ENCODE measurements at places on chromosomes 11 and 22.

GRCh38 chr11:832529-833113, at the start of gene CD151:
Gene CD151, plus strand, starts transcription at chr11:832952. Its CDS starts 3,118 bp downstream, at chr11:836070.
- DNase-seq, result peak; percentile 28

- no peak for DNase-seq
Observed at GRCh38 chr11:46069595-46069994, 51.7 kb downstream of the PHF21A start.

DNA sequence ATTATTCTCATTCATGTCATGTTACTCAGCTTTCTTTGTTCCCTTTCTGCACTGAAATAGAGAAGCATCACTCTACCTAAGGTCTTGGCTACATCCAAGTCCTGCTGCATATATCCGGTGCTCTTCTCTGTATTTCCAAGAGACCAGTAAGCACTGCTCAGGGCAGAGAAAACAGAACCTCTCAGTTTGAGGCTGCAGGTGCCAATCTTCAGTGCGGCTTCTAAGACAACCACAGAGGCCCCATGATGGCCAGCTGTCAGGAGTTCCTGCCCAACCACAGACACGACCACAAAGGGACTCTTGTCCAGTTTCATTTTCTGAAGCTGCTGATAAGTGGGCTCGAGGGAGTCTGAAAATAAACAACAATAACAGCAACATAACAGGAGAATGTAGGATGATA, 378.4 kb upstream of the PITPNB start:
- DNase-seq, result no peak

DNA sequence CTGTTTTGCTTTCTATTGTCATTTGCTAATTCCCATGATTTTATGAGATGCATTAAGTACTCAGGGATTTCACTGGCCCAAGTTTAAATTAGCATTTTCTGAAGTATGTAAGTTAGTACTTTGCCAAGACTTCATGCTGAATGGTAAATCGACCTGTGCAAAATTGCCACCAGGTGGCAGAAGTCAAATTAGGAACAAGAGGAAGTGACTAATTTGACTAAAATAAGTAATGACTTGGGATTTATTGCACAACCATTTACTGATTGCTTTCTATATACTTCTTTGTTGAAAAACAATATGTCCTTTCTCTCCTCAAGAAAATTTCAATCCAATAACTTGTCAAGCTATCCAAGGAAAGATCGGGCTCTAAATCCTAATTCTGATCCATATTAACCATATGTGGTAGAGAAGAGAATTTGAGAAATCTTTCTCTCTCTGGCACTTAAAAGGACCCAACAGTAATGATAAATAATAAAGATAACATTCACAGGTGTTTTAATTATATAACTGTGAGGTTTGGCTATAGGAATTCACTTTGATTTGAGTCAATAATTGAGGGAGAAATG, 253.7 kb upstream of the CHORDC1 start:
- peak; percentile 29 for DNase-seq

- peak; percentile 59 for DNase-seq
Observed at GRCh38 chr11:69888483-69889181, 69.4 kb upstream of the FGF3 start.

GRCh38 chr11:83042964-83043711, 28.6 kb downstream of the RAB30 start:
- no peak for DNase-seq

DNA sequence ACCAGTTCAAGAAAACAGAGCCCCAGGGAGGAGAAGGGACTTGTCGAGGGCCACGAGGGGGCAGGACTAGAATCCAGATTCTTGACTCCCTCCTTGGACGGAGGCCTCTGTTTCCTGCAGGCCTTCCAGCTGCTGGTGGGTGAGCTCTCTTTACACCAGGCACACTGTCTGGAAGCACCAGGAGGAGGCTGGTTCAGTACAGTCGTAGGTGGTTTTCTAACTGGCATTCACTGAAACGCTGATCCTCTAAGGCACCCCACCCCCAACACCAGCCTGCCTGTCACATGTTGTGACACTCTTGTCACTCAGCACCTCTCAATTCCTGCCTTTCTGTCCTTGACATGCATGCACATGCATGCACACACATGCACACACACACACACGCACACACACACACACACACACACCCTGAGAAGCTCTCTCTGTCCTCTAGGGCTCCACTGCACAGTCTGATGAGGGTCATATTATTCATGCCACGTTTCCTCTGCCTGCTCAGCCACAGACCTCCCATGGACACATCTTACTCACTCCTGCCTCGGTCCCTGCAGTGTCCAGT, 751 bp downstream of the MS4A10 start:
- DNase-seq, result no peak

GRCh38 chr11:57217053-57217452, 20.0 kb downstream of the APLNR start:
- DNase-seq, result no peak

DNA sequence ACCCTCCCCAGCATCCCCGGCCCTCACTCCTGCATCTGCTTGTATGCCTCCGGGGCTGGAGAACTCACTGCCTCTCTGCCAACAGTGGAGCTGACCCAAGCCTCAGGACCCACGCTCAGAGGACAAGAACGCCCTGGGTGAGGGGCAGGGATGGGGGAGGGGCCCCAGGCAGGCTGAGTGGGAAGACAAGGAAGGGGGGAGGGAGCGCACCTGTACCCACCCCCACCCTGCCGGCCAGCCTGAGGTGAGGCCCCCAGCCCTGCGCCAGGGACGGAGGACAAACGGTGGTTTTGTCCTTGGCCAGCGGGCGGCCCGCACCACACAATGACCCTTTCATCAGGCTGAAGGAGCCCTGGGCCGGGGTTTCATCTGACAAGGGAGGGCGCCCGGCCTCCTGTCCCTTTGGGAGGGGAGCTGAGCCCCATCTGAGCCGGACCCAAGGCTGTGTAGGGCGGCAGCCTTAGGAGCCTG, 10.0 kb downstream of the WNT7B start:
- DNase-seq, result no peak

DNA sequence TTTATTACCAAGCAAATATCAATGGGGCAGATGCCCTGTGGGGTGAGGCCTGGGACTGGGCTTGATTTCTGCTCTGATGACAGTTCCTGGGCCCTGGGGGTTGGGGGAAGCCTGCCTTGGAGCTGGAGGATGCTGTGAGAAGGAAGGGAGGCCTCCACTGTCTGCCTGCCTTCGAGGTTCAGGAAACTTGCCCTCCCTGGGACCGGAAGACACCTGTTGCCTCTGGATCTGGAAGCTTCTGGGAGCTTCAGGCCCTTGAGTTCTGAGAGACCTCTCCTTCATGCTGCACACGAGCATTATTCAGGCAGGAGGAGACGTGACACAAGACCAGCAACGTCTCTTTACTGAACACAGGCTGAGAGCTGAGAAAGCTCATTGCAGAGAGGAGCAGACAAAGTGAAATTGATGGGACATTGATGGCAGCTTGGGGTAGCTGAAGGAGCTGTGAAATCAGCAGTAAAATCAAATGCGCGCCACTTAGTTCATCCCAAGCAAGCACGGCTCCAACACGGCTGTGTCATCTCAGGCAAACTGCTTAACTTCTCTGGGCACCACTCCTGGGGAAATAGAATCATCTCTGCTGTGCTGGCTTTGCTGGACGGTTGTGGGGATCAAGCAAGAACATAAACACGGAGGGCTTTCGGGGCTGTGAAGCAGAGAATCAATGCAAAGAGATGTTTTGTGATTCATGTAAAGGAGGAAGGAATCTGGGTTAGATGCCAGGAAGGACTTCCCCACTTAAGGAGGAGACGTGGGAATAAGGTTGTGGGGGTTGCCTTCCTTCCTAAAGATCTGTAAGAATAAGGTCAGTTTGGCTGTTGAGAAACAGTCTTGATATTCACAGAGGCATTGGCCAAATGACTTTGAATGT, 64.5 kb downstream of the TP53I11 start:
- DNase-seq, result no peak

GRCh38 chr22:31162015-31162765, 2.2 kb downstream of the RNF185 start:
- DNase-seq, result no peak

GRCh38 chr22:21569459-21570170, 2.1 kb downstream of the UBE2L3 start:
- no peak for DNase-seq

- no peak for DNase-seq
Observed at GRCh38 chr11:32288276-32288675, 147.1 kb downstream of the WT1 start.

DNA sequence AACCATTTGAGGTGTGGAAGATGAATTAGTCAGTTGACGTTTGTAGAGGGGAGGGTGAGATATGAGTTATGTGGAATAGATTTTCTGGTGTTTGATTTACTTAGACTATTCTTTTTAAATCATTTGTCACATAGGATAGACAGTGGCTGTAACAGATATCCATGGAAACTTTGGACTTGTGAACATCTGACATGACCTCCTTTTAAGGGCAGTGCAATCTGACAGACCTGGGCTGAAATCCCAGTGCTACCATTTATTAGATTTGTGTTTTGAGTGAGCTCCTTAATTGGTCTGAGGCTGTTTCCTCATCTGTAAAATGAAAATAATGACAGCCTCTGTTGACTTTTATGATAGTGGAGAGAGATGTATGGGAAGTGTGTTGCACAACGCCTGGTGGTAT, 159.9 kb downstream of the TEAD1 start:
- DNase-seq, result no peak

- no peak for DNase-seq
Observed at GRCh38 chr11:64859542-64860414, 15.3 kb upstream of the CDC42BPG start.

DNA sequence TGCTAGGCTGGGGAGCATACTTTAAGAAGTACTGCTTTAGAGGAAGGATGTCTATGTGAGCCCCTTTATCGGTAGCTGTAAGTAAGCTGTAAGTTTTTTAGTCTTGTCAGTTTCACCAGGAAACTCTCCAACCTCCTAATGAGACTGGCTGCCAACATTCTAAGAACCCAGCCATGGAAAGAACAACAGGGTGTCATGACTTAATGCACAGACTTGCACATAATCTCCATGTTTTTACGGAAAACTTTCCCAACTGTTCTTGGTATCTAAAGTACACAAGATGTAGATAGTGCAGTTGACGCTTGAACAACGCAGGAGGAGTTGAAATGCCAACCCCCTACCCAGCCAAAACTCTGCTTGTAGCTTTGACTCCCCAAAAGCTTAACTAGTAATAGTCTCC, 9.0 kb downstream of the OR8A1 start:
- no peak for DNase-seq

DNA sequence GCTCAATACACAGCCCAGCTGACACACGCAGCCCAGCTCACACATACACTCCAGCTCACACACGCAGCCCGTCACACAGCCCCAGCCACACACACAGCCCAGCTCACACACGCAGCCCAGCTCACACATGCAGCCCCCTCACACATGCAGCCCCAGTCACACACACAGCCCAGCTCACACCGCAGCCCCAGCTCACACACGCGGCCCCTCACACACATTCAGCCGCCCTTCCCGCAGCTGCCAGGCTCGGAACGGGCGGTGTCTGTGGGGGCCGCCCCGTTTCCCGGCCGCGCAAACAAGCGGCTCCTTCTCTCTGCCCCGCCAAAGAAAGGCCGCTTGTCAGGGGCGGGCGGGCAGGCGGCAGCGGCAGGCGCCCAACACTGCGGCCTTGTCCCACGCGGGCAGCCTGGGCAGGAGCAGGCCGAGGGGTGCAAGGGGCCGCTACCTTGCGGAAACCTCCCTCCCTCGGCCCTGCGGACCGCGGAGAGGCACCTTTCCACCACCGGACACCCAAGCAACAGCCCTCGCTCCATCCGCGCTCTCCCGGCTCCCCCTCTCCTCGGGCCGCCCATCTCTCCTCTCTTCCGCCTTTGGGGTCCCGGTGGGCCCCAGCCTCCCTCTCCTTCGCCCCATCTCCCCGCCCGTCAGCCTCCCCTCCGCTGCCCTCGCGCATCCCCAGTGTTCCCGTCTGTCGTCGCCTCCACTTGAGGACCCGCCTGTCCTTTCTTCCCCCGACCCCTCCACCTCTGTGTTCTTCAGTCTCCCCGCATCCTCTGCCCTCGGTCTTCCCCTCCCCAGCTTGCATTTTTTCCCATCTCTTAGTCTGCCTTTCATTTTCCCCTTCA, 2.2 kb downstream of the PHLDB1 start:
- DNase-seq, result no peak

DNA sequence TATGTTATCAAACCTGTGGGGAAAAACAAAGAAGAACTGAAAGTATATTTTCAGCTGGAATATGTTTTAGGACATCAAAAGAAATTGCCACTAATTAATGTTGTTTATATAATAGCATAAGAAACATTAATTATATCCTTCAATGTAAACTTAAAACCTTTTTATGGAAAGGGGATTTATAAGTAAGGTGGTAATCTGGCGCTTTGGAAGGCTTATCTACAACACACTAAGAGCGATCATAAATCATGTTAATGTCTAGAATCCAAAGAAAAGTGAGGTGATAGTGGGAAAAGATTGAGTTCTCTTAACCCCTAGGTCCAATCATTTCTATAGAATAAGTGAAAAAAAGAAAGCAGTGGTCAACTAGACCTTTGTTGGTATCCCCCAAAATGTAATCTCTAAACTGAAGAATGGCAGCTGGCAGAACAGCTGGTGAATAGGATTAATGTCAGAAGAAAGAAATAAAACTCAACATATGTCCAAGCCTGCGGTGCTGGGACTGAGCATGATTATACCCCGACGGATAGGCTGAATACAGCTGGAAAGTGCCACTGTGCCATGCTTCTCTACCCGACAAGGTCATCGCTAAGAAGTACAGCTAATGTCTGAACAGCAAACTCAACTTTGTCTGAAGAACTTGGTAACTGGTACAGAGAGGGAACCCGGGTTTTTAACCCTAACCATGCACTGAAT, 64.0 kb downstream of the SOX6 start:
- DNase-seq, result peak; percentile 95

DNA sequence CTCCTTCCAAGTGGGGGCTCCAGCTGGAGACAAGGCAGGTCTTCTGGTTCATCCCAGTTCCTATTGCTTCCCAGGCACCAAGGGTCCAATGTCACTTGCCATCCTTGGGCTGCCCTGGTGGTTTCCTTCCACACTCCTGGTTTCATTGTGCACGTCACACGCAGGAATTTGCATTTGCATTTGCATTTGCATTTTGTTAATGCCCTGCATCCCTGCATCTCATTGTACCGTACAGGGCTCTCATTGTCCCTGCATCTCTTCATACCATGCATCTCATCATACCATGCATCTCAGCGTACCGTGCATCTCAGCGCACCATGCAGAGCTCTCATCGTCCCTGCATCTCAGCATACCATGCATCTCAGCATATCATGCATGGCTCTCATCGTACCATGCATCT, 112.2 kb upstream of the SYT13 start:
- DNase-seq, result no peak

GRCh38 chr11:65492637-65493366, 6.0 kb upstream of the MALAT1 start:
- DNase-seq, result no peak

- DNase-seq, result no peak
Observed at GRCh38 chr11:114615448-114616361, 20.1 kb upstream of the NXPE4 start.

- DNase-seq, result no peak
Observed at GRCh38 chr11:1570896-1571759, 943 bp downstream of the DUSP8 start.

GRCh38 chr11:30009060-30009459, 7.8 kb downstream of the KCNA4 start:
- no peak for DNase-seq
